A549 (cell line): ENCODE measurements at places on chromosomes 7 and 10. TPM values are rescaled to one million over a fixed set of nuclear protein-coding genes. Genes with fewer than 3 reads are reported as not detected.

The PDGFA gene
- polyA plus RNA-seq = 14.2 to 16.3 TPM (median 14.9 TPM) in 3 replicates

The PAOX gene
- polyA plus RNA-seq = 1.8 to 2.8 TPM (median 2.3 TPM) in 3 replicates

The AZGP1 gene
- polyA plus RNA-seq = 0.07 TPM in 1 of 3 replicates, not detected in the others

The TAS2R16 gene
- polyA plus RNA-seq = not detected in 3 replicates

The NRCAM gene
- 123 to 134 TPM (median 129 TPM) in 3 replicates for polyA plus RNA-seq

The DPYSL4 gene
- polyA plus RNA-seq = 13.5 to 14.1 TPM (median 14.0 TPM) in 3 replicates

The SLC26A3 gene
- not detected in 3 replicates for polyA plus RNA-seq

The SLC29A4 gene
- polyA plus RNA-seq = 10.3 to 14.8 TPM (median 12.6 TPM) in 3 replicates

The UNC5B gene
- polyA plus RNA-seq = 0.14 to 0.26 TPM (median 0.16 TPM) in 3 replicates

The SPDYE1 gene
- polyA plus RNA-seq = not detected in 3 replicates

The AEBP1 gene
- polyA plus RNA-seq = not detected in 3 replicates

The GTF2I gene
- polyA plus RNA-seq = 141 to 146 TPM (median 144 TPM) in 3 replicates

The SLC18A3 gene
- not detected in 3 replicates for polyA plus RNA-seq

The IFRD1 gene
- polyA plus RNA-seq = 38.8 to 42.7 TPM (median 40.2 TPM) in 3 replicates

The BZW2 gene
- polyA plus RNA-seq = 72.4 to 83.4 TPM (median 76.5 TPM) in 3 replicates

The SPACDR gene
- 0.33 to 0.39 TPM (median 0.34 TPM) in 3 replicates for polyA plus RNA-seq

The NUTM2B gene
- polyA plus RNA-seq = 0.21 to 0.46 TPM (median 0.25 TPM) in 3 replicates

The METTL2B gene
- 25.9 to 32.3 TPM (median 28.0 TPM) in 3 replicates for polyA plus RNA-seq

The SPOCK2 gene
- polyA plus RNA-seq = 0.55 to 0.73 TPM (median 0.67 TPM) in 3 replicates

The CPXM2 gene
- not detected in 3 replicates for polyA plus RNA-seq

The FAM13C gene
- polyA plus RNA-seq = not detected in 3 replicates

The NEBL gene
- polyA plus RNA-seq = 11.9 to 14.2 TPM (median 13.0 TPM) in 3 replicates
